MM.1S (cell line): ENCODE measurements at places on chromosomes 5 and 9.

DNA sequence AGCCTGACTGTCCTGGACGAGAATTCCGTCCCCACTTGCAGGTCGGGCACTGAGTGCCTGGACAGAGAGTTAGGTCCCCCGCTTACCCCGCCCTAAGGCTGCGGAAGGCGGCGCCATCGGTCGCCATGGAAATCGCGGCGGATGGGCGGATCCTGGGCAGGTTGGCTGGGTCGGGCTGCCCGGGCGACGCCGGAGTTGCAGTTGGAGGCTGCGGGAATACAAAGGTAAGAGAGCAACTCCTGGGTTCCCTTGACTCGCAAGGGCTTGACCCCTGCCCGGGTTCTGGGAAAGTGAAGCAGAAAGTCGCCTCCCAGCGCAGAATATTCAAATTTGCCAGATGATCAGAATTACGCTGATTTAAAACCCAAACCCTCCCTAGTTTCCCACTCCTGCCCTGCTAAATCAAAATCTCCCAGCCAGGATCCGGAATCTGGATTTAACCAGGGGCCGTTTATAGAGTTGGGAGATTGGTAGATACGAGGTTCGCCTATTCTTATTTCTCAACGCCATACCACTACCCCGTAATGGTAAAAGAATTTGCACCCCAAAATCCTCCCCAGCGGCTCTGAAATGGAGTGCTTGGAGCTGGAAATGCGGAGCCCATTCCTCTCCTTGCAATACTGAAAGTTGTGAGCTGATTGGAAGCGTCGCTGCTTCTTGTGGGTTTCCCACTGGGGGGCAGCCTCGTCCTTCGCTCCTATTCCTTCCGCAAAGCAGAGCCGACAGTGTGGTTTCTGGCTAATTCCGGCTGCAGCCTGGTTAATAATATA is 156.4 kb upstream of the RASEF start:
- peak; percentile 50 for DNase-seq

- DNase-seq, result no peak
Measured at GRCh38 chr5:132221781-132222648, 5.6 kb downstream of the P4HA2 start.

DNA sequence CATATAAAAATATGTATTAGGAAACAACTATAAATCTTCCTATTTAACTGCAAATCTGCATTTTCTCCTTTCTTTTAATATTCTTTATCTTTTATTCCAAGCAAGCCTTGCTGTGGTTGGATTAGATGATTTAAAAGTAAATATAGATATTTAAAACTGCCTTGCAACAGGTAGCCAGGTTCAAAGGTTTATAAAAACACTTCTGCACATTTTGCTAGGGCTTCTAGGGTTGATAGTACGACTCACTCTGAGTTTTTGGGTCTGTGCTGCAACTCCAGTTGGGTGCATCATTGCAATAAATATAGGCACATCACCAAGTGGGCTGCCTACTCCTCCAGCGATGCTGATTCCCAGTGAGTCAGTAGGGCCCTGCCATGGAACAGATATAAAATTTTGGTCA is 167.7 kb downstream of the MPDZ start:
- no peak for DNase-seq

DNA sequence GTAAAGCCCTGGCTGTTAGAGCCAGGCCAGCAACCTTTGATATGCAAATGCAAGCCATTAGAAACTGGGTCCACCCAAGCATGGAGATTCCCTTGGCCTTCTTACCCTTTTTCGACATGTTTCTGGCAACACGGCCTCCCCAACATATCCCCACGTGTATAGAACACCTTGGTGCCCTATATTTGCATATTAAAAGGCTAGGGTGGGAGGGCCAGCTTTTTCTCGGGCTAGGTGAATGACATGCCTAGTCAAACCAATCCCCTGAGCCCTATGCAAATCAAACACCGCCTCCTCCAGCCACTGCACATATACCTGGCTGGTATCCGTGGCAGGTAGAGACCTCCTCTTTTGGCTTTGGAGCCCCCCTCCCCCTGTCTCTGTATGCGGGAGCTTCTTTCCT is 55.6 kb upstream of the ZFR start:
- peak; percentile 24 for DNase-seq

GRCh38 chr5:3858524-3858923 is 262.9 kb downstream of the IRX1 start:
- no peak for DNase-seq

GRCh38 chr5:14678773-14679334 is 14.3 kb downstream of the OTULIN start:
- DNase-seq, result no peak

DNA sequence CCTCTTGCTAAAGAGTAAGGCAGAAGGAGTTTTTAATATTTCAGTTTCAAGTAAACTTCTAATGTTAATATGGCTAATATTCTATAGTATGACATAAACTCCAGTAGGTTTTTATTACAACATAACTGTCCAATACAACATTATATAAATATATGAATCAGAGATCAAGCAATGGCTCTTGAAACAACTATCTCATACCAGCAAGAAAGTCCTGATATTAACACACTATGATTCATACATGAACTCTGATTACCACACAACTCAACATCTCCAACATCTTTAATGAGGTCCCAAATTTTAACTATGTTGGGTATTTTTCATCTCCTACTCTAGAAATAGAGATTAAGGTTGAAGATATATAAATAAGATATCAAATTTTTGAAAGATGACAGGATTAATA is 878.3 kb downstream of the TLE1 start:
- no peak for DNase-seq

DNA sequence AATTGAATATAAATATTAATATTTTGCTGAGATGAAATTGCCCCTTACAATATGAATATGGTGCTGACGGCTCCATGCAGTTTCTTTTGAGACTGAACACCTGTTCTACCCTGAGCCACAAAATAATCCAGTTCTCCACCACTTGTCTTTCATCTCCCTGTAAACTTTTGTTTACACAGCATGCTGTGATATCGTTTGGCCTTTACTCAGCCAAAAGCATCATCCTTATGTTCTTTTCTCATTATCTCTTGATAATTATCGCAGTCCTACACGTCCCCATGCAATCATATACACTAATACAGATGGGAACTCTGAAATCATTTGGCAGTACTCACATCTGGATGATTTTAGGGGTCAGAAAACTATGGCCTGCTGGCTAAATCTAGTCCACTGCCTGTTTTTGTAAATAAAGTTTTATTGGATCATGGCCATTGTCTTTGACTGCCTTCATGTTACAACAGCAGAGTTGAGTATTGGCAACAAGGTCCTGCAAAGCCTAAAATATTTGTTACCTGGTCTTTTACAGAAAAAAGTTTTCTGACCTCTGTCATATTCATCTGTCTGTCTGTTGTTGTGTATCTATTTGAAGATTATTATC is 53.3 kb downstream of the AOPEP start:
- DNase-seq, result no peak

DNA sequence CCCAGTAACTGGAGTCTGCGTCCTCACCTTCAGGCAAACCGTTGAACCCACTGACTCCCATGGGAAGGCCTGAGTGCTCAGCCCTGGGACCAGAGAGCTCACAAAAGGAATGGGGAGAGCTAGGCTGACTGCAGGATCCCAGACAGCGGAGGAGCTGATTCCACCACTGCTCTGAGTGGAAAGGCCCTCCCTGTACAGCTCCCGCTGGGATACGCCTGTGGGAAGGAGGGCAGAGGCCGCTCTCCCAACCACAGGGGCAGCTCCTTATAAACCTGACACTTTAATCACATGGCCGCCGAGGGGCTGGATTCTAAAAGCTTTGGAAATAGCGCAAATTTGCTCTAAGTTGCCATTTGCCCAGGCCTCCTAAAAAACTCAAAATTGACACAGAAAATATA is 37.1 kb downstream of the DBH start:
- no peak for DNase-seq

DNA sequence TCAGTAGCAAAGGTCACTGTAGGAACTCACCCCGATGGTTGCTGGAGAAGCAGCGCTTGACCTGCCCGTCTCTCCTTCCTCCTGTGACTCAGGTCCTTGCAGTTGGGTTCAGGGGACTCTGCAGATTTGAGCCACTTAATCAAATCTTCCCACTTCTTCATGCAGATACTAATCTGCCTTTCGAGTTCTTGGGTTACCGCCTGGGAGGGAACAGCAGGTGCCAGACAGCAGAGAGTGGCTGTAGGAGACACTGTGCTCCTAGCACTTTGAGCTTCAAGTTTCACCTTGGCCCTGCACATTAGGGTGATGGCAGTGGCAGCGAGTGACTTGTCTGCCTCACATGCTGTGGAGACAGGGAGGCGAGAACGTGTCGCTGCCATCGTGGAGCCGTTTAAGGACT is 478.3 kb downstream of the PSAT1 start:
- no peak for DNase-seq

GRCh38 chr9:93024986-93025630 is 33.4 kb upstream of the SUSD3 start:
- DNase-seq, result no peak

- no peak for DNase-seq
Measured at GRCh38 chr5:159488516-159488915, 158.2 kb upstream of the IL12B start.

GRCh38 chr9:31776471-31776870 is 608.0 kb upstream of the ACO1 start:
- DNase-seq, result no peak

DNA sequence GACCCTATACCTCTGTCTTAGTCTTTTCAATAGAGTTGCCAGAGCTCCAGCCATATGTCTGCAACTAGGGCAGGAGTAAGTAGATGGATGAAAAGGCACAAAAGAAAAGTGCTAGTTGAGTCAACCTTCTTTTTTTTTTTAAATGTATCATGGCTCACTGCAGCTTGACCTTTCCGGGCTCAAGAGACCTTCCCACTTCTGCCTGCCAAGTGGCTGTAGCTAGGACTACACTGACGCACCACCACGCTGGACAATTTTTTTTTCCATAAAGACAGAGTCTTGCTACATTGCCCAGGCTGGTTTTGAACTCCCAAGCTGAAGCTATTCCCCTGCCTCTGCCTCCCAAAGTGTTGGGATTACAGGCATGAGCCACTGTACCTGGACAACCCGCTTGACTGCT is 27.3 kb downstream of the FOXE1 start:
- no peak for DNase-seq

DNA sequence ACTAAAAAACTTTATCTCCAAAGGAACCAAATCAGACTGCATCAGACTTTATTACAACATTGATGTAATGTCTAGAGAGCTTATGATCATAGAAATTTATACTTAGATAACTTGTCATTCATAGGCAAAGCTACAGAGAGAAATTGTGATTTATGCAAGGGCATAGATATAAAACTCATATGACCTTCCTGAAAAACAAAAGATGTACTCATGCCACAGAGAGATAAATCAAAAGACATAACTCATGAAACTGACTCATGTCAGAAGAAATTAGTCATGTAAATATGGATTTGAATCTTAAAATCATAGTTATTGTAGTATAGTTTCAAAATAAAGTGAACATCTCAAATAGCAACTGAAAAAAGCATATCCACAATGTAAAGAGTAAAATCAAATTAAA is 186.2 kb downstream of the GABBR2 start:
- no peak for DNase-seq

- DNase-seq, result peak; percentile 67
Measured at GRCh38 chr9:110180511-110181434, 27.2 kb downstream of the C9orf152 start.

DNA sequence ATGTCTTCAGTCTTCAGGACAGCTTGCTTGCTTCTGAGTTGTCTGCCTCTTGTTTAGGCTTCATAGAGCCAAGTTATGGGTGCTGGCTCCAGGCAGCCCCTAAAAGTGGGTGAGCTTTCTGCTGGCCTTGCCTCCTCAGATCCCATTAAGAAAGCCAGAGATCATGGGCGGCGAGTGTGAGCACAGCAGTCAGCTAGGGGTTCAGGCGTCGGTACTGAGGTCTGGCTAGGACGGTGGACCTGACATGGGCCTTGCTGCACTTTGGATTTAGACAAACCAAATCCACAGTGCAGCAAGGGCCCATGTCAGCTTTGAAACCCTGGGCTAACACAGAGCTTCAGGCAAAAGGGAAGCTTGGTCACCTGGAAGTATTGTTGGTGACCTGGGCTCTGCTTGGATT is 17.6 kb downstream of the PSAT1 start:
- no peak for DNase-seq

DNA sequence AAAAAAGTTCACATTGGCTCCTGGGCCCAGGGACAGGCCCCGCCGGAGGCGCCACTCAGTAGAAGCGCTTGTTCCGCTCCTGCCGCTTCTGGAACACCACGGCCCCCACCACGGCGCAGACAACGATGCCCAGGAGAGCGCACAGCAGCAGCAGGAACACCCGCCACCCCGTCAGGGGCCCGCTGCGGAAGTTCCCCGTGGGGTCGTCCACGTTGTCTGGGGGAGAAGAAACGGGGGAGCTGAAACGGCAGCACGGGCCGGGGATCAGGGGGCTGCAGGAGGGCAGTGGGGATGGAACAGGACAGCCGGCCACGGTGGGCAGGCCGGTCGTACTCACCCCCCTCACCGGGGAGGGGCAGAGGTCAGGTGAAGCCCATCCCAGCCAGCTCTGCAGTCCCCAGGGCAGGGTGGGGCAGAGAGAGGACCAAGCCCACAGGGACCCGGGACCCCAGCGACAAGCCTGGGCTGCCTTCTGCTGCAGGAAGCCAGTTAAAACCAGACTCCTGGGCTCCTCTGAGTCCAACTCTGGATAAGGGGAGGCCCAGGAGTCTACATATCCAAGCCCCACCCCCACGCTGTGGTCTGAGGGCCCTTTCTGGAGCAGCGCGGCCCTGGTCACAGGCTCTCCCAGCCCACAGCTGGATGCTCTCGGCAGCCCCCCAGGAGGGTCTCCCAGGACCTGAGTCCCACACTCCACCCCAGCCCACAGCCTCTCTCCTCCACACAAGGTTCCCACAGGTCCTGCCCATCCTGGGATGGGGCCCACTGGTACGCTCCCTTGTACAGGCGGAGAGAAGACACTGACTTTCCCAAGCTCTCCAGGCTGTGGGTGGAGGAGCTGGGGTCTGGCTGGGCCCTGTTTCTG is 19.2 kb downstream of the LMAN2 start:
- no peak for DNase-seq
